Uterus (tissue), 4 donors: ENCODE measurements at places on chromosomes 7 and 10.

DNA sequence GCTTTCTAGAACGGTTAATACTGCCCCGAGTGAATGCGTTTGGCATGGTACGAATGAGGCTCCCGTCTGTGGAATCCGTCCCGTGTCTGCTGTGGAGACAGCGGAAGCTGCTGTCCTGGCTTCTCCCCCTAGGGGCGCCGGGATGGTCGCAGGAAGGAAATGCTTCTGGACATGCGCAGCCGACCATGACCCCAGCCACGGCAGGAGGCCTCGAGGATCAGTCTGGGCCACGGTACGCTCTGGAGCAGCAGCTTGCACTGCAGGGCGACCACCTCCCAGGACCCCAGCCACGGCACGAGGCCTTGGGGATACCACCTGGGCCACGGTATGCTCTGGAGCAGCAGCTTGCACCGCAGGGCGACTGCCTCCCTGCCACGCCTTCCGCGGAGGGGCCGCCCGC is 107.9 kb downstream of the CYTH3 start:
- DNase-seq: no peak

- DNase-seq: peak; percentile 43
These were observed 23.3 kb upstream of the PDGFA start for GRCh38 chr7:542713-543500.

DNA sequence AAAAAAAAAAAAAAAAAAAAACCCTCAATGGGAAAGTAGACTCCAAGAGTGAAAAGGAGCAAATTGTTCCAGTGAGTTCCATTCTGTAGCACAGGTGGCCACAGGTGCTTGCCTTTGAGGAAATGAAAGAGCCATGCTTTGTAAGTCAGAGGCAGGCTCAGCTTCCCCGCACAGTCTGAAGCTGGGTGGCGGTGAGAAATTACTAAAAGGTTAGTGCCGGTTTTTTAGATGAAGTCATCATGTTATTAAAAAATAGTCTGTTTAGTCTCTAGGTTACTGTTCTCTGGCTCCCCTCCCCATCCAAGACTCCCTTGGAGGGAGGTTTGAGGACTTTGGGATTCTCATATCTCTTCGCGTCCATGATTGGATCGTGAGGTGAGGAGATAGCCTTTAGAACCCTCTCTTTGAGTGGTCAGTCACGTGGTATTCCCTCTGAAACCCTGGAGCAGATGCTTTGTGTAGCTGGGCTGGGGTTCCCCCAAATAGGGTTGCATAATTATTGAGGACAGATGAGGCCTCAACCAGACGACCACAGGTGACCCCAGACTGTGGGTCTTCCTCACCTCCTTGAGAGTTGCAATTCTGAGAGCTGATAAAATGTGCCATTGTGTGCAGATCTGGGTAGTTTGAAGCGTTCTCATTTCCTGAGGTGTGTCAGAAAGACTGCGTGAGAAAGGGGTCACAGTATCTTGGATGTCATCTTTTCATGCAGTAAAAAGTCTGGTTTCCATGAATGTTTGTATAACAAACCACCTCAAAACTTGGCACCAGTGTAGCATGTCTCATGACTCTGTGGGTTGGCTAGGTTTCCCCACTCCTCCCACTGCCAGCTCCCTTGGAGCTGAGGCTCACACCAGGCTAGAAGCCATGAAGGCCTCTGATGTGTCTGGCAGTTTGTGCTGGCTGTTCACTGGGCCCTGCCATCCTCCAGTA is 27.1 kb downstream of the OGDH start:
- peak; percentile 73 for DNase-seq

GRCh38 chr10:19958787-19959186 is 142.6 kb downstream of the PLXDC2 start:
- no peak for DNase-seq

GRCh38 chr10:44907556-44907955 is 3.6 kb upstream of the TMEM72 start:
- no peak for DNase-seq

DNA sequence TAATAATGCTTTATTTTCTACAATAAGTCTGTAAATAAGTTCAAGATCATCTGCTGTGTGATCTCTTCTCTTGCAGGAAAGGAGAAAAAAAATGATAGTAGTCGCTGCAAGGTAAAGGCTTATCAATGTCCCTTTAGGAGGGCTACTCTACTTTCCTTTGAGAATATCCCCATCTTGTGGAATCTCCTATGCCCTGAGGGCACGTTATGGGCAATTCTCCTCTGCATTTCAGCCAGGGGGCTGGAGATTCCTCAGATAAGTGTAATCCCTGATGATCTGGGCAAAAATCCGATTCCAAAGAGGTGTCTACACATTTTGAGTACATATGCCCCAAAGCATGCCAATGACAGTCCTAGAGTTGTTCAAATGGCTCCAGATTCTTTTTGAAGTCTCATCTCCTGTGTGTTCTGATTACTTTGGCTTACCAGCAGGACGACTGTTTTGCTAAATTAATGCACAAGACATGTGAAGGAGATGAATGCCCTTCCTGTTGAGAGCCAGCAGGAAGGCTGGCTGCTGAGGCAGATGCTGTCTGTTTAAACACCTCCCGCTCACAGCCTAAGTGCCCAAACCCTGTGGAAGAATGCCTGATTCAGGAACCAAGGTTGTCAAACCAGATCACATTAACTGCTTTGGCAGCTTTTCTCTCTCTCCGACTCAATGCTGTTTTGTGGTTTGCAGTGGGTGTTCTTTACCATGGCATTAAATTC is 171.2 kb upstream of the COL1A2 start:
- no peak for DNase-seq

DNA sequence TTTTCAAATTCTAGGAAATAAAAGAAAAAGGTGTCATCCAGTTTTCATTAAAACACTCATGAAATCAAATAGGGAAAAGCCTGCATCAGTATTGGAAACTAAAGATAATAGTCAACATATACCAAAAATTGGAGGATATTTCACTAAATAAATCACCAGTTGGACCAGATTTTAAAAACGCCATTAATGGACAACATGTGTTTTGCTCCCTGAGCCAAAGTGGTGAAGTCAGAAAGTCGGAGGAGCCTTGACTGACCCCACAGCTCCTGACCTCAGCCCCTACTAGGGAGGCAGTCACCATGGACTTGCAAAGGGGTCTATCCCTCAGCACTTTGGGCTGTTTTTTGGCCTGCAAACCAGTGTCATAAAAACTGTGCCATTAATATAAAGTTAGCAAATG is 98.3 kb upstream of the SEC61G start:
- no peak for DNase-seq

DNA sequence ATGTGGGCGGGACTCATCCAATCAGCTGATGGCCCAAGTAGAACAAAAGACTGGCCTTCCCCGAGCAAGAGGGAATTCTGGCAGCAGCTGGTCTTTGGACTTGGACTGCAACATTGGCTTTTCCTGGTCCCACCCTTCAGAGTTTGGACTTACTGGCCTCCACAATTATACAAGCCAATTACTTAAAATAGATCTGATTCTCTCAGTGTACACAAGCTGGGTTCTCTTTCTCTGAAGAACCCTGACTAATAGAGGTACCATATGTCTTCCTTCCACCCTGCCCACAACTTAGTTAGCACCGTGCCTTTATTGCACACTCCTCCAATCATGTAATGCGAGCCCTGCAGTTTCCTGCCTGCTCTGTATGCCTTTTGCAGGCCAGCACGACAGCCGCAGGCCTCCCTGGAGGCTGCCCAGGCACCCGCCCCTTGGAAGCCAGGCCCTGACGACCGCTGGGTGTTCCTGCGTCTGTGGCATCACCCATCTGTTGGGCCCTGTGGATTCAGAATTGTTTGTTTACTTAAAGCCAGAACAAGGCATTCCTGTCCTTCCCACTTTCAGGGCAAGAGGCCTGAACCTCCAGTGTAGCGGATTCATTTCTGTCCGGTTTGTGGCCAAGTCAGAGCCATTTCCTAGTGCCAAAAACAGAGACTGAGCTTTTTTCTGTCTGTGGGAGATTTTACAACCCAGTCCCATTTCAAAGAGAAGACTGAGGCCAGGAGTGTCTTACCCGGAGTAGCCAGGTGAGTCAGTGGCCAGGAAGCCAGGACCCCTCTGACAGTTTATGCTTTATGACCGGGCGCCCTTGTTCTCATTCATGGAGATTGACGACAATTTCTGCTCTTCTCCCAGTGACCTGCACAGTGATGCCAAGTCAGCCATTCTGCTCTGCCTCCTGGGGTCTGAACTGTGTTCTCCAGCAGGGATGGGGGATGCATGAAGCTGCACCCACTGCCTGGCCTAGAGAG is 968 bp upstream of the INMT start:
- DNase-seq: peak; percentile 42

DNA sequence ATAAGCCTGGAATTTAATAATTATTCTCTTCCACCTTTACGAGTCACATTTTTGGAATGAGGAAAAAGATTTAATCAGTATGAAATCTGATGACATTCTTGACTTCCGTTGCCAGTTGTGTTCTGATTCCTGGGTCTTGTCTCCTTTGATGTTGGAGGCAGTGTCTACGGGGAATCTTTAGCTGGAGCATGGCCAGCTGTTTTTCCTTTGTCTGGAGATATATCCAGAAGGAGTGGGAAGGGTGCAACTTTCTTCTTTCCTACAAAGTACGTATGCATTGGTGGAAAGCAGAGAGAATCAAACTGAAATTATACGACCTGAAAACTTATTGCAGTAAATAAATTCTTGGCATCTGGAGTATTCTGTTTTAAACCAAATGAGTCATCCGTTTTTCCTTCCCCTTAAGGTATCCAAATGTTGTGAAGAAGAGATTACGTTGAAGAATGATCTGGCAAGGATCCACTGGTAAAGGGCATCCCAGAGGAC is 6.9 kb upstream of the GNG11 start:
- DNase-seq: no peak

DNA sequence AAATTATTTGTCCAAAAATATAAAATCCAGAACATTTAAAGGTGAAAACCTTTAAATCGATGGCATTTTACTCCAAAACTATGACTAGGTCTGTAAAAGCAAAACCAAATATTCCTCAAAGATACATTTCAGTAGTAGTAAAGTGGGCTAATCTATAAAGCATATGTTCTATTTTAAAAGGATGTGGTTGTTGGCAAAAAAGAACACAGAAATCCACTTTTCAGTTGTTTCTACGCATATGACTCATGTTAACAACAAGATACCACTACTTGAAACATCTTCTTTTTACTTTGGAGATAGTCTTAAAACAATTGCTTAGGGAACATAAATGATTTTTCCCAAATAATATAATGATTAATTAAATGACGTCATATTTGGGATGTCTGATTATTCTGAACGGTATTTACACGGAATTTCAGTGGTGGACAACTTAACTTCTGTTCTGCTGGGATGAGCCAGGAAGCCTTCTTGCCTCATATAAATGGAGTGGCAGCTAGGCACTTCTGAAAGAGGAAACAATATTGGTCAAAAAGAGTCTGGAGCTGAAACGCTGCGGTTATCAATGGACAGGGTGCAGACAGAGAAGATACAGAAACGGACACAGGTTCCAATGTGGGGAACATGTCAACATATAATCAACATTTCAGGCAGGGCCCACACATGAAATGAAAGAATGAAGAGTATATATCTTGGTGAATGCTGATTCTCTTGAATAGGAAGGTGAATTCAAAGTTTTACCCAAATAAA is 78.5 kb downstream of the ETV1 start:
- DNase-seq: no peak

GRCh38 chr7:70263471-70264255 is 665.4 kb downstream of the AUTS2 start:
- DNase-seq: no peak

GRCh38 chr10:69102440-69102839 is 14.5 kb downstream of the SRGN start:
- DNase-seq: no peak

DNA sequence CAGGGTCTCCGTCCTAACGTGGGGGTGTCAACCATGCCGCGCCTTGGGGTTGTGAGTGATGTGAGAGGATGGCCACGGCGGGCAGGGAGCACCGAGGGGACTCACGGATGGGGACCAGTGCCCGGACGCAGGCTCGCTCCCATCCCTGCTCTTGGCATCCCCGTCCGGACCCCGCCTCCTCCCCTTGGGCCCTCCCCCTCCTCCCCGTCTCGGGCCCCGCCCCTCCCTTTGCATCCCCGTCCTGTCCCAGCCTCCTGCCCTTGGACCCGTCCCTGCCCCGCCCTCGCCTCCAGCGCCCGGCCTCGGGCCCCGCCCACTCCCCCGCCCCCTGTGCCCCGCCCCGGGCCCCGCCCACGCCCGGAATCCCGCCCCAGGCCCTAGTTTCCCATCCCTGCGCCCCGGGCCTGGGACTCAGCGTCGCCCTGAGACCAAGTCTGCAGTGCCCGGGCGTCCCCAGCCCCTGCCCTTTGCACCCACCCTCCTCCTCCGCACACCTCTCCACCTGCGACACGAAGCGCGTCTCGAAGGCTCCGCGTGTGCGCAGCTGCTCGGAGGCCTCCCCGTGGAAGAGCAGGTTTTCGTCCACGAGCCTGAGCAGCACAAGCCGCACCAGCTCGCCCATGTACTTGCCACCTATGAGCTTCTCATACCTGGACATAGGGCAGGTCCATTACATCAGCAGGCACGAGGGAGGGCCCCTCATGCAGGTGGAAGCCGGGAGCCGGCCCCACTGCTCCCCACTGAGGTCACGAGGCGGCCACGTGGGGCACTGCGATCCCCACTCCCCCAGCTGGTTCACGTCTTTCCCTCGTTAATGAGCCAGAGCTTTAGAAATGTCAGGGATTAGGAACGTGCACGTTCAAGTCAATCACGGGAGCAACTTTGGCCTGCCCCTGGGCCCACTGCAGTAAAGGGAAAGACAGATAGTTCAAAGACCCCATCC is 5.1 kb upstream of the MYL7 start:
- DNase-seq: peak; percentile 85

GRCh38 chr7:4878336-4879335 is 4.9 kb downstream of the RADIL start:
- DNase-seq: no peak

- no peak for DNase-seq
These were observed 744 bp downstream of the FRAT2 start for GRCh38 chr10:97333601-97334369.

GRCh38 chr10:132308587-132309470 is 1.1 kb upstream of the STK32C start:
- no peak for DNase-seq

- DNase-seq: no peak
These were observed 90.3 kb downstream of the FAM13C start for GRCh38 chr10:59272061-59272460.
